ENCODE measurements at places on chromosomes 12 and 14.

- DNase-seq = no peak
Observed at GRCh38 chr14:31945701-31946100, 131.4 kb upstream of the ARHGAP5 start.

- no peak for DNase-seq
Observed at GRCh38 chr12:106941481-106942156, 14.1 kb upstream of the TMEM263 start.

GRCh38 chr12:100672075-100672592 lies 98.7 kb downstream of the GAS2L3 start:
- DNase-seq = no peak

DNA sequence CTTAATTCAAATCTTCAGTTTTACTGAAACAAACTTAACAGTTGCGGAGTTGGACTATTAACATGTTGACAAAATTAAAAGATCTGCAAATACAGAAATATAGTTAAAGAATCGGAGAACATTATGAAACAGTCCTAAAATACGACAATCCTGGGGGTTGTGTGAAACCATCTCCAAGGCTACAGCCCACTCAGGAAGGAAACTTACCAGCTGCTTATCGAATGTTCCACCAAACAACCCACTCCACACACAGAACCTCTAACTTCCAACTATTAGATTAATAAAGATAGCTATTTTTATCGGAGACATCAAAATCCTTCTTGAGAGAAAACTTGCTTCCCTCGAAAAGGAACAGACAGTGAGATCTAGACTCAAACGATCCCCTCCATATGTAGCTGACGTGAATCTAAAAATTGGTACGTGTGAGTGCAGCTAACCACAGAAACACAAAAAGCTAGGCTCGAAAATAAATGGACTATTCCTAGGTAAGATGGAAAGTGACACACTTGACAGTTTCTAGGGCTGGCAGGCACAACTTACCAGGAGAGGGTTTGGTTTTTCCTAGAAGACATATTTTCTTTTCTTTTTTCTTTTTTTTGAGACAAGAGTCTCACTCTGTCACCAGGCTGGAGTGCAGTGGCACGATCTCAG lies 12.9 kb downstream of the VPS37B start:
- DNase-seq = no peak

DNA sequence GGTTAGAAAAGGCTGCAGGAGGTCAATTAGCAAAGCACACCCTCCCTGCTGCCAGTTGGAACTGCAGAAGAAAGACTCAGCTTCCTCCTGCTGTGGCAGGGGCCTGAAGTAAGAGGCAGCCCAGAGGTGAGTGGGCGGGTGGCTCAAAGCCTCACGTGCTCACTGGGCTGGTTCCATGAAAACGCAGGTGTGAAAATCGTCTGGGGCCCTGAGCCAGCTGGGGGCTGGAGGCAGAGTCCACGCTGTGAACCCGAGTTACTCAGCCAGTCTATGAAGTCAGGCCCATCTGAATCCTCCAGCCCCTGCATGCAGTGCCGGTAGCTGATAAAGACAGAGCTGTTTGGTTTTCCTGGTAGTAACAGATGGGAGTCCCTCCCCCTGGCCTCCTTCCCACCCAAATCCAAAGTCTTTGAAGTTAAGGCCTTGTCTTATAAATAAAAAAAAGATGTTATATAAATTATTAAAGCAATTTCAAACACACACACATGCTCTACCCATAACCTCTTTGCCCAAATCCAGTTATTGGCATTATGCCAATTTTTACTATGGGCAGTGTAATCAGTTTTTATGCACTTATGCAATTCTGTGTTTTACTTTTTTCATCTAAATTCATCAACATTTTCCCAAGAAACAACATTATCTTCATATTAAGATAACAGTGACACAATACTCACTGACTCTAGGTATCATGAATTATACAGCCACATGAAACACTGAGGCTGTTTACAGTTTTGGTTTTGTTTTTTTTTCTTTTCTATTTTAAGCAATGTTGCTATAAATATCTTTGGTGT lies 57.9 kb upstream of the PNMA1 start:
- no peak for DNase-seq

GRCh38 chr12:7073946-7074345 lies 13.4 kb downstream of the C1S start:
- DNase-seq = no peak

GRCh38 chr14:20215196-20215595 lies 8.3 kb upstream of the OR11H6 start:
- DNase-seq = no peak

DNA sequence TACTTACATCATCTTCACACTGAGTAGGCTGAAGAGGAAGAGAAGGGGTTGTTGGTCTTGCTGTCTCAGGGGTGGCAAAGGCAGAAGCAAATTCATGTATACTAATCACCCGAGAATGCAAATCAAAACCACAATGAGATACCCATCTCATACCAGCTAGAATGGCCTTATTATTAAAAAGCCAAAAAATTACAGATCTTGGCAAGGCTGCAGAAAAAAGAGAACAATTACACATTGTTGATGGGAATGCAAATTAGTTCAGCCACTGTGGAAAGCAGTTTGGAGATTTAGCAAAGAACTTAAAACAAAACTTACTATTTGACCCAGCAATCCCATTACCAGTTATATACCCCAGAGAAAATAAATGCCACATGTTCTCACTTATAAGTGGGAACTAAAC lies 154.9 kb downstream of the SEC23A start:
- DNase-seq = no peak

- no peak for DNase-seq
Observed at GRCh38 chr12:61037792-61038191, 1222.4 kb upstream of the USP15 start.

DNA sequence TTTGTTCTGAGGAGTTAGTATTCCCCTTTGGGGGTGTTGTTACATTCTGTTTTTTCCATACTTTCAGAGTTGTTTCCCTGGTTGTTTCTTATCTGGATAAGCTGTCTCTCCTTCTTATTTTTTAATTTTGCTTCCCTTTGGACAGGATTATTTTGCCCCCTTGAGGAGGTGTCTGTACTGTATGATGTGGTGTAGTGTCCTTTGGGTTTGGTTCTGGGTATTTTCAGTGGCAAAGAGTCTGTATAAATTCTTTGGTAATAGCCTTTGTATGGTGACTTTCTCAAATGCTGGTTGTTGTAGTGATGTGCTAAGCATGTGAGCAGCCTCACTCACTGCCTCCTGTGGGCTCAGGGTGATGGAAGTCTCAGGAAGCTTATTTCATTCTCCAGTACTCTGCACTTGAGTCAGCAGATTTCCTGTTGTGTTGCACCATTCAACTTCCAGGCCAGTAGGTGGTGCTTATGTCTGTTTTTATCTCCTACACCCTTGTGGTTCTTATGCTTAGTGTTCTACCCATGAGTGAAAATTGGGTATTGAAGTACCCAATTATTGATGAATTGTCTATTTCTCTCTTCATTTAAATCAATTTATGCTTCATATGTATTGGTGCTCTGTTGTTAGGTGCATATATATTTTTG lies 103.3 kb upstream of the PMCH start:
- no peak for DNase-seq

- DNase-seq = no peak
Observed at GRCh38 chr14:66000766-66001165, 485.4 kb upstream of the CCDC196 start.

DNA sequence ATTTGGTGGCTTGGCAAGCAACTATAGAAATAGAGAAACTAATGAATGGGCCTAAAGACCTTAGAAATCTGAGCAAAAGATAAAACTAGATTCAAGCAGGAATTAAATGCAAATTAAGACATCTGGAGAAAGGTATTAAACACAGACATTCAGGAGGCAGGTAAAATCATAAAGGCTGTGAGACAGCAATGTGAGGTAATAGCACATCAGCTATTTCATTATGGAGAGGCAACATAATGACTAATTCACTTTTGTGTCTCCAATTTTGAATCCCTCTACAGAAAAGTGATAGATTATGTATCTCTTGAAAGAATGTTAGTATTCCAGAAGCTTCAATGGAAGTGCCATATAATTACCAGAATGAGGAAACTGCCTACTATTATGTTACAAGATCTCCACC lies 175.9 kb upstream of the LRIG3 start:
- DNase-seq = no peak

DNA sequence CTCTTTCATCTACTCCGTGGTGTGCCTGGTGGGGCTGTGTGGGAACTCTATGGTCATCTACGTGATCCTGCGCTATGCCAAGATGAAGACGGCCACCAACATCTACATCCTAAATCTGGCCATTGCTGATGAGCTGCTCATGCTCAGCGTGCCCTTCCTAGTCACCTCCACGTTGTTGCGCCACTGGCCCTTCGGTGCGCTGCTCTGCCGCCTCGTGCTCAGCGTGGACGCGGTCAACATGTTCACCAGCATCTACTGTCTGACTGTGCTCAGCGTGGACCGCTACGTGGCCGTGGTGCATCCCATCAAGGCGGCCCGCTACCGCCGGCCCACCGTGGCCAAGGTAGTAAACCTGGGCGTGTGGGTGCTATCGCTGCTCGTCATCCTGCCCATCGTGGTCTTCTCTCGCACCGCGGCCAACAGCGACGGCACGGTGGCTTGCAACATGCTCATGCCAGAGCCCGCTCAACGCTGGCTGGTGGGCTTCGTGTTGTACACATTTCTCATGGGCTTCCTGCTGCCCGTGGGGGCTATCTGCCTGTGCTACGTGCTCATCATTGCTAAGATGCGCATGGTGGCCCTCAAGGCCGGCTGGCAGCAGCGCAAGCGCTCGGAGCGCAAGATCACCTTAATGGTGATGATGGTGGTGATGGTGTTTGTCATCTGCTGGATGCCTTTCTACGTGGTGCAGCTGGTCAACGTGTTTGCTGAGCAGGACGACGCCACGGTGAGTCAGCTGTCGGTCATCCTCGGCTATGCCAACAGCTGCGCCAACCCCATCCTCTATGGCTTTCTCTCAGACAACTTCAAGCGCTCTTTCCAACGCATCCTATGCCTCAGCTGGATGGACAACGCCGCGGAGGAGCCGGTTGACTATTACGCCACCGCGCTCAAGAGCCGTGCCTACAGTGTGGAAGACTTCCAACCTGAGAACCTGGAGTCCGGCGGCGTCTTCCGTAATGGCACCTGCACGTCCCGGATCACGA lies 2.2 kb downstream of the SSTR1 start:
- no peak for DNase-seq

- no peak for DNase-seq
Observed at GRCh38 chr14:44211718-44212117, 295.4 kb downstream of the FSCB start.

- DNase-seq = no peak
Observed at GRCh38 chr12:110005319-110005973, 6.2 kb downstream of the ANKRD13A start.

DNA sequence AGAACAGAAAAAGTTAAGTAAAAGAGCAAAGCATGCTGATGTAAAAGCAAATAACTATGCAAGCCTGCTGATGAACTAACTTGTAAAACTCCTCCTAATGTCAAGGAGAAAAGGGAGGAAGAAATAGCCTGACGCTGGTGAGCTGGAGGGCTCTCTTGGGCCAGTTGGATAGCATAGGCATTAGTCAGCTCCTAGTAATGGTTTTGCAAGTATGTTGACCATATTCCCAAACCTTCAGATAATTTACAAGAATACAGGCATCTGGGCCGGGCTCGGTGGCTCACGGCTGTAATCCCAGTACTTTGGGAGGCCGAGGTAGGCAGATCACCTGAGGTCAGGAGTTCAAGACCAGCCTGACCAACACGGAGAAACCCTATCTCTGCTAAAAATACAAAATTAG lies 871.4 kb downstream of the C12orf50 start:
- no peak for DNase-seq

DNA sequence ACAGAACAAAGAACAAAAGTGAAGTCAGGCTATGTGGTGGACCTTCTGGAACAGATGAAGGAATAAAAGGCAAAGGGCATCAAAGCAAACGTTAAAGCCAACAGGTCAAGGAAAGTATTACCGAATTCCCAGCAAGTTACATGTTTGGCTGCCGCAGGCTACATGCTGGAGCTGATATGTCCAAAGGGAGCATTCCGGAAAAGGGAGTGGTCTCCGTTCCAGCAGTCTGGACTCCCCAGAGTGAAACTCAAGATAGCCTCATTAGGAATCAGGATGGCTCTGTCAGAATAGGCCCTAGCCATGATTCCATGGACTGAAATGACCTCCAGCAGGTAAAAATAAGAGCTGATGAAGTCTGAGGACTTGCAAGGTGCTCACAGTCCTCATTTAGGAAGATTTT lies 379.8 kb upstream of the PRICKLE1 start:
- no peak for DNase-seq

- no peak for DNase-seq
Observed at GRCh38 chr12:94867066-94867855, 136.2 kb downstream of the NDUFA12 start.

DNA sequence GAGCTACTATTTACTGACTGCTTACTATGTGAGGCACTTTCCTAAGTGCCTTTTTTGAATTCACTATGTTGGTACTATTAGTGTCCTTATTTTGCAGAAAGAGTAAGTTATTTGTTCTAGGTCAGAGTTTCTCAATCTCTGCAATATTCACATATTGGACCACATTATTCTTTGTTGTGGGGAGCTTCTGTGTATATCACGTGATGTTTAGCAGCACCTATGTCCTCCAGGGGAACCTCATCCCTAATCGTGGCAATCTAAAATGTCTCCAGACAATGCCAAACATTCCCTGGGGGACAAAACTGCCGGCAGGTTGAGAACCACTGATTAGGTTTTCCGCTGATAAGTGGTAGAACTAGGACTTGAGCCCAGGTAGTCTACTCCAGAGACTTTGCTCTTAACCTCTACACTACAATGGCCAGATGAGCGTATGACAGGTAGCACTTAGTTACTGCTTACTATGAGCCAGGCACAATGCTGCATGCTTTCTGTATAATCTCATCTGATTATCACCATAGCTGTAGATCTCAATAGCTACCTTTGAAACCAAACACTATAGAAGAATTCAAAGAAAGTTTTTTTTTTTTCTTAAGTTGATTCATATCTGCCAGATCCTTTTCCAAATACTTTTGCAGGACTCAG lies 38.9 kb downstream of the NELL2 start:
- DNase-seq = no peak

DNA sequence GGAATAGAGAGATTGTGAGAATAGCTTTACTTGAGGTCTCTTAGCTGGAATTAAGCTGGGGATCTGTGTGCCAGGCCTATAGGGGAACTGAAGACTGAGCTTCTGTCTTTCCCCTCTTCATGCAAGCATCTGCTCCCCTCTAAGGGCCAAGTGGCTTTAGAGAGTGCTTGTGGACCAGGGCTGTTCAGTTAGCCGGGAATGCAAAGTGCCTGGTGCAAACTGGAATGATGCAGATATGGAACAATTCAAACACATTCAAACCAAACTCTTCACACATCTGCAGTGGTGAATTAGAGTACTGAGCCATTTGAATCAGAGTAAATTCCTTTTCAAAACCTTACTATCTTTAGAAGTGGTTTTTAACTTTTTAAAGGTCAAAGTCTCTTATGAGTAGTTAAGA lies 99.0 kb downstream of the LIN7A start:
- no peak for DNase-seq

DNA sequence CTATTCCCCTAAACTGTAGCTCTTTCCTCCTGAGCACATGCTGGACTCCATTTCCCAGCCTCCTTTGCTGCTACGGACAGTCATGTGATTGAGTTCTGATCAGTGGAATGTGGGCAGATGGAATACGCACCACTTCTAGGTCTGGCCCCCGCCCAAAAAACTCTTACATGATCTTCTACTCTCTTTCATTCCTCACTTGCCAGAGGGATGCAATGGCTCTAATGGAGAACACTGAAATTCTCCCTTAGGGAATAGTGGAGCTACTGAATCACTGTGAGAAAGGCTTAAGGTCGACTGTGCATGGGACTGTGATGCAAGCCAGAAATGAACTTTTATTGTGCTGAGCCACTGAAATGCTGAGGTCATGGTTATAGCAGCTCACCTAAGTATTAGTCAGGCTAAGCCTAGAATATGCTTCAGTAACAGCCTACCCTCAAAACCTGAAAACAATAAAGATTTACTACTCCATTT lies 13.0 kb upstream of the TMED2 start:
- no peak for DNase-seq

GRCh38 chr14:33010495-33010894 lies 71.8 kb downstream of the NPAS3 start:
- DNase-seq = no peak
